PC-3 (cell line): ENCODE measurements at places on chromosomes 13 and 19.

DNA sequence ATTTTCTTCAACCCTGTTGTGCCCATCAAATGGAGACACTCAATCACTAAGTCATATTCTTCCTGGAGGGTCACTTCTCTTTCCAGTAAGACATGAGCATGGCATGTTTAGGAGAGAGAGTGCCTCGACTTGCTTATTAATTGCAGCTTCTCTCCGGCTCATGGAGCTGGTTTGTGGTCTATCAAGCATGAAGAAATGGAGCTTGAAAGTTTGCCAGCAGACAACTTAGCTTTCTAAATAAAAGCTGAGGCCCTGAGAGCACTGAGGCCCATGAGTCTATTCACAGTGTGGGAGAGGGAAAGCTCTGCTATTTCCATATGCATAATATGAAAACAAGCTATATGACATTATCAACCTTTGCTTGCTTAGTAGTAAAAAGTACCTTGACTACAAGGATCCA, 378.5 kb downstream of the FGF9 start:
- H3K4me3 ChIP-seq = no peak overlapping the region
- DNase-seq = no peak
- no peak overlapping the region for H3K27ac ChIP-seq
- H3K27me3 ChIP-seq = no peaks in the 10 kb centered on the region

DNA sequence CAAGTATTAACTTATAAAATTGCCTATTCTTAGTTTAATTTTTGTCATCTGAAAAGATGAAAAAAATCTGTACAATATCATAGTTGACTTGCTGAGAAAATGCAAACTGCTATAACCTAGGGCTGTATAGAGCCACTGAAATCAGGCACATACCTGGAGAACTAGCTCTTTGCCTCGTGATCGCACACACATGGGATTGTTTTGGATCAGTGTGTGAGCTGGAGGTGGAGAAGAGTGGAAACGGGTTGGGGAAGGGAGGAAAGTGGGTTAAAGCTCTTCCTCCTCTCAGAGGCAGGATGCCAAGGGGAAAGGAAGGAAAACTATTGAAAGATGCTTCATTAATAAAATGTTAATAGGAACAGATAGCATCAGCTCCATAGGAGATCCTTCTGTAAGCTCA, 2.7 kb downstream of the MTUS2 start:
- no peaks in the 10 kb centered on the region for H3K4me1 ChIP-seq
- no peak overlapping the region for H3K4me3 ChIP-seq
- peaks cover 43% of the 10 kb centered on the region for H3K27me3 ChIP-seq
- no peaks in the 10 kb centered on the region for H3K36me3 ChIP-seq

DNA sequence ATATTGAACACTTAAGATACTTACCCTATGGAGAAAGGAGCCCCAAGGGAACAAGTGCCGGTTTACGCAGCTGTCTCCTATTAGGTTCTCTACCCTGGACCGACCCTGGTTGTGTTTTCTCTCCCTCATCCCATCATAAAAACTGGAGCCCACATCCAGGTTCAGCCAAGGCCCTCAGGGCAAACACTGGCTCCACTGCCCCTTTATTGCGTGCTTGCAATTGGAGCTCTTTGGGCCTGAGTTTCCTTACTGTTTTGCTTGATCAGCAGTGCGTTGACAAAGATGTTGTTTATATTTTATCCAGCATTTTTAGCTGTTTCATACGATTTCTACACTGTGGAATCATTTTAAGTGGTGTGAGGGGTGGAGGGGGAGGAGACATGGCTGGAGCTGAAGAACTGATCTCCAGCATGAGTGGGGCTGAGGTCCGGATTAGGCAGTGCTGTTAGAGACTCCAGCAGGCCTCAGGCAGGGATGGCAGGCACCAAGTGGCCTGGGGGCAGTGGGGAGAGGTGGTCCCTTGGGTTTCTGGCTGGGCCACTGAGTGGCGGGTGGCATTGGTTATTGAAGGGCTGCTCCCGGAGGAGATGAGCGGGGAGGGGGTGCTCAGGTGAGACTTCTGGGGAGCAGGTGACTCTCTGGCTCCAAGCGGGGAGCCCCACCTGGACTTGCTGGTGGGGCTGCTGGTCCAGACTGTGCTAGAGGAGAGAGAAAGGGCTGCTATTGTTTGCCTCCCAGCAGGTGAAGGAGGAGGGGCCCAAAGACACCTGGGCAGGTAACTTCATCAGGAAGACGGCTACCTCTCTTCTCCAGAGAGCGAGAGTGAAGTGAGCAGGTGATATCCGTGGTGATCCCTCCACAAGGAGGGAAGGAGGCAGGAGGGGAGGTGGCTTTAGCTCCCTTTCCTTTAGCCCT, 62.4 kb upstream of the RNF113B start:
- no peaks in the 10 kb centered on the region for H3K4me1 ChIP-seq
- no peak overlapping the region for H3K4me3 ChIP-seq
- H3K27ac ChIP-seq = no peak overlapping the region
- H3K36me3 ChIP-seq = no peaks in the 10 kb centered on the region
- DNase-seq = no peak

GRCh38 chr13:95684418-95684817, 7.5 kb downstream of the DNAJC3 start:
- no peak overlapping the region for H3K27ac ChIP-seq
- no peak overlapping the region for H3K4me3 ChIP-seq
- no peak for DNase-seq
- H3K27me3 ChIP-seq = no peaks in the 10 kb centered on the region
- no peaks in the 10 kb centered on the region for H3K36me3 ChIP-seq

- H3K27me3 ChIP-seq = no peaks in the 10 kb centered on the region
- no peak overlapping the region for H3K4me3 ChIP-seq
- H3K27ac ChIP-seq = no peak overlapping the region
Observed at GRCh38 chr19:8373867-8374813, 10.2 kb downstream of the ANGPTL4 start.

DNA sequence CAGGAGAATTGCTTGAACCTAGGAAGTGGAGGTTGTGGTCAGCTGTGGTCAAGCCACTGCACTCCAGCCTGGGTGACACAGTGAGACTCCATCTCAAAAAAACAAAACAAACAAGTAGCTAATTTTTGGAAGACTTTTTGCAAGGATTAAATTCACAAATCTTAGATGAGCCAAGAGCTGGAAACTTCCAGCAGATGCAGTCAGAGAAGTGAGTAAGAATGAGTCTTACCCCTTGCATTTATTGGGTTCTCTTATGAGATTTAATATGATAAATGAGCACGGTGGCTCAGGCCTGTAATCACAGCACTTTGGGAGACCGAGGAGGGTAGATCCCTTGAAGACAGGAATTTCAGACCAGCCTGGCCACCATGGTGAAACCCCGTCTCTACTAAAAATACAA, 44.9 kb upstream of the NBEA start:
- H3K4me3 ChIP-seq = no peak overlapping the region
- no peaks in the 10 kb centered on the region for H3K36me3 ChIP-seq
- peak overlapping the region; percentile 16; the same call in 1 of the 2 replicates for H3K27ac ChIP-seq
- 0 out of 2 replicates have a peak, but pooled peaks cover 5% of the 10 kb centered on the region for H3K4me1 ChIP-seq
- no peaks in the 10 kb centered on the region for H3K27me3 ChIP-seq
- peak; percentile 62 for DNase-seq

GRCh38 chr19:23409392-23410048, 14.2 kb upstream of the ZNF91 start:
- H3K27me3 ChIP-seq = no peaks in the 10 kb centered on the region
- no peaks in the 10 kb centered on the region for H3K36me3 ChIP-seq
- no peak for DNase-seq
- H3K4me1 ChIP-seq = no peaks in the 10 kb centered on the region
- no peak overlapping the region for H3K4me3 ChIP-seq
- H3K27ac ChIP-seq = no peak overlapping the region

GRCh38 chr13:102913914-102914313, 68.1 kb downstream of the ERCC5 start:
- H3K4me1 ChIP-seq = peaks cover 30% of the 10 kb centered on the region
- no peaks in the 10 kb centered on the region for H3K27me3 ChIP-seq
- no peak overlapping the region for H3K4me3 ChIP-seq
- peak; percentile 55 for DNase-seq

DNA sequence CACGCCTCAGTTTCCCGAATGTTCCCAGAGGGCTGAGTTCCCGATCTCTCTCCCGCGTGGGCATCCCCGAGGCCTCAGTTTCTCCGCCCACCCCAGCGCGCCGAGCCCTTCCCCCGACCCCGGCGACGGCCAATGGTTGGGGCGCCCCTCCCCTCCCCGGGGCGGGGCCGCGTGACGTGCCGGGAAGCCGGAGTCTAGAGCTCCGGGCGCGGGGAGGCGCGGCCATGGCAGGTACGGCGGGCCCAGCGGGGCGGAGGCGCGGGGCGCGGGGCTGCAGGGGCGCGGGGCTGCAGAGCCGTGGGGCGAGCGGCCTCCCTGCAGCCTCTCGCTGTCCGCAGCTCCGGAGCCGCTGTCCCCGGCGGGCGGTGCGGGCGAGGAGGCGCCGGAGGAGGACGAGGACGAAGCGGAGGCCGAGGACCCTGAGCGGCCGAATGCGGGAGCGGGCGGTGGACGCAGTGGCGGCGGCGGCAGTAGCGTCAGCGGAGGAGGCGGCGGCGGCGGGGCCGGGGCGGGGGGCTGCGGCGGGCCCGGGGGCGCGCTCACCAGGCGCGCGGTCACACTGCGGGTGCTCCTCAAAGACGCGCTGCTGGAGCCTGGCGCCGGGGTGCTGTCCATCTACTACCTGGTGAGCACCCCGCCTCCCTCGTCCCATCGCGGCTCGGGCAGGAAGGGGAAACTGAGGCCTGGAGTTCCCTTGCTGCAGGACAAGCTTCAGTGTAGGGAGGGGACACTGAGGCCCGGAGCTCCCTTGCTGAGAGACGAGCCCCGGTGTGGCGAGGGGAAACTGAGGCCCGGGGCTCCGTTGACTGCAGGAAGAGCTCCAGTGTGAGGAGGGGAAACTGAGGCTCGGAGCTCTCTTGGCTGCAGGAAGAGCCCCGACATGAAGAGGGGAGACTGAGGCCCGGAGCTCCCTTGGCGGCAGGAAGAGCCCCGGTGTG, at the start of gene MPND:
Gene MPND, plus strand, starts transcription at position 193 of the 938 bp plus-strand sequence. Its CDS starts 32 bp downstream, at position 225.
- H3K27ac ChIP-seq = peak within 1 kb of the TSS; percentile 59
- DNase-seq = peak; percentile 82
- peak within 1 kb of the TSS; percentile 81 for H3K4me3 ChIP-seq
- peaks cover 5% of the 10 kb centered on the region; the same call in 1 of the 2 replicates for H3K4me1 ChIP-seq
- no peaks in the 10 kb centered on the region for H3K36me3 ChIP-seq

GRCh38 chr13:71704656-71705055, 162.3 kb downstream of the DACH1 start:
- no peaks in the 10 kb centered on the region for H3K27me3 ChIP-seq
- DNase-seq = no peak
- no peak overlapping the region for H3K4me3 ChIP-seq

GRCh38 chr13:109126891-109127641, 497.7 kb downstream of the MYO16 start:
- no peaks in the 10 kb centered on the region for H3K27me3 ChIP-seq
- H3K4me3 ChIP-seq = no peak overlapping the region
- H3K4me1 ChIP-seq = no peaks in the 10 kb centered on the region
- DNase-seq = no peak

DNA sequence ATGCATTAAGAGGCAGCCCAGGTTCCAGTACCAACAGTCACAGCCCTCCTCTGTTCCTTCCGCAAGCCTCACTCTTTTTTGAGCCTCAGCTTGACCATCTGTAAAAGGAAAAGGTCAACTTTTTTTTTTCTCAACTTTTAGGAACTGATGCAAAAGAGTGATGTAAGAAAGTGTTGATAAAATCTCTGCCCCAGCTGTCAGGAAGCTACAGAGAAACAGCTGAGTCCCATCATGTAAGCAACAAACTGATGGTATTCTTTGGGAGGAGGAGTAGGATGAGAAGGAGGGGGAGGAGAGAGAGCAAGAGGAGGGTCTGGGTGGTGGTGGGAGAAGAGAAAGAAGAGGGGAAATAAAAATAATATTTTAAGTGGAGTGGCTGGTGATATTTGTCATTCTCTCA, 233.9 kb upstream of the TSHZ3 start:
- H3K27me3 ChIP-seq = no peaks in the 10 kb centered on the region
- no peak for DNase-seq
- no peak overlapping the region for H3K4me3 ChIP-seq

DNA sequence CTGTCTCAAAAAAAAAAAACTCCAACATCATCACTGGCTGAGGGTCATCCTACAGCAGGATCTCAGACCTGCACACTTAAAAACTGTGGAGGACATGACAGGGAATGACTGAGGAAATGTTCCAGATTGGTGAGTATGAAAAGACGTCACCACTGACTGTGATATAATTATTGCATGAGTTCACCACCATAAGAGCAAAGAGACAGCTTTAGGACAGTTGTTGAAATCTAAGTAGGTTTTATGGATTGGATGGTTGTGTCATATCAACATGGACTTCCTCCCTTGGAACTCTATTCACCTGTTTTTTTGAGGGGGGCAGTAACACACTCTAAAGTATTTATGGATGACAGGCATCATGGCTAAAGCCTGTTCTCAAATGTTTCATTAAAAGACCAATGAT, 31.5 kb downstream of the KLF12 start:
- H3K36me3 ChIP-seq = no peaks in the 10 kb centered on the region
- H3K27me3 ChIP-seq = no peaks in the 10 kb centered on the region
- no peak for DNase-seq
- H3K4me3 ChIP-seq = no peak overlapping the region
- H3K4me1 ChIP-seq = no peaks in the 10 kb centered on the region

GRCh38 chr13:41791056-41791455, 169.9 kb downstream of the VWA8 start:
- no peaks in the 10 kb centered on the region for H3K36me3 ChIP-seq
- no peak for DNase-seq
- no peaks in the 10 kb centered on the region for H3K27me3 ChIP-seq
- H3K27ac ChIP-seq = no peak overlapping the region
- 0 out of 2 replicates have a peak, but pooled peaks cover under 1% of the 10 kb centered on the region for H3K4me1 ChIP-seq
- no peak overlapping the region for H3K4me3 ChIP-seq

DNA sequence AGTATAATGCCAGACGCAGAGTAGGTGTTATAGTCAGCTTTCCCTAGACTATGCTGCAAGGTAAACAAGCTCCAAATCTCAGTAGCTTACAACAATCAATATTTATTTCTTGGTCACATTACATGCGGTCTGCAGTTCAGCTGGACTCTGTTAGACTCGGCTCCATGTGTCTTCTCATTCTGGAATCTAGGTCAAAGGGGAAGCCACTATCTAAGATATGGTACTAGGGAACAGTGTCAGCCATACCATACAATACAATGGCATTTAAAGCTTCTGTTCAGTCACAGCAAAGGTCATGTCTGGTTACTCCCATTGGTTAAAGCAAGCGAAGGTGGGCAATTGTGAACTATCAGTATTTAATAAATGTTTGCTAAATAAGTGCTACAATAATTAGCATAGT, 65.3 kb upstream of the SERTM1 start:
- H3K27me3 ChIP-seq = no peaks in the 10 kb centered on the region; the same call in 1 of the 2 replicates
- H3K27ac ChIP-seq = no peak overlapping the region
- no peaks in the 10 kb centered on the region for H3K4me1 ChIP-seq
- H3K36me3 ChIP-seq = no peaks in the 10 kb centered on the region
- DNase-seq = no peak

DNA sequence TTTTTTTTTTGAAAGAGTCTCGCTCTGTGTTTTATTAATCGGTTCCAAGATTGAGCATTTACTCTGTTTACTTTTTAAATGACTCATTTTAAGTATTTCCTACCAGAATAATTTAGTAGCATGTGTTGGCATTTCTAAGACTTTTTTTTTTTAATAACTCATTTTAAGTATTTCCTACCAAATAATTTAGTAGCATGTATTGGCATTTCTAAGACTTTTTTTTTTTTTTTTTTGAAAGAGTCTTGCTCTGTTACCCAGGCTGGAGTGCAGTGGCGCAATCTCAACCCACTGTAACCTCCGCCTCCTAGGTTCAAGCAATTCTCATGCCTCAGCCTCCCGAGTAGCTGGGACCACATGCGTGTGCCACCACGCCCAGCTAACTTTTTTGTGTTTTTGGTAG, 13.1 kb downstream of the SETDB2 start:
- peaks cover 23% of the 10 kb centered on the region for H3K4me1 ChIP-seq
- DNase-seq = peak; percentile 39
- H3K36me3 ChIP-seq = peaks cover 13% of the 10 kb centered on the region
- no peak overlapping the region for H3K27ac ChIP-seq
